ENCODE measurements at places on chromosomes 3 and 15.

DNA sequence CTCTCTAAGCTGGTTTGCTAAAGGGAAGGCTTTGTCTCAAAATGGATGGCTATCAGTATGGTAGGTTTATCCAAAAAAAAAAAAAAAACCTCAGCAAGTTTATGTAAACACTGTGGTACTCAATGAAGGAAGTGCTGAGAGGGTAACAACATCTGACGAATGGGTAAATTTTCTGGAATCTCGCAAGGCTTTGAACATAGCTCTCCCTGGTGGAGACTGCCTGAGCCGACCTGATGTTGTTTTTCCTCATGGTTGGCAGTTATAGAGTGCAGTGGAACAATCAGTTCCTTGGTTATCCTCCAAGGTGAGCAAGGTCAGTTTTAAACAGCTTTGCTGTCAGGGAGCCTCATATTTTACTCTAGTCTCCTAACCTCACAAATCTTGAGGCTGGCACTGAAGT, 94.6 kb downstream of the ZPLD1 start:
- no peak for DNase-seq

- DNase-seq, result no peak
Measured at GRCh38 chr15:90483637-90484036, 46.1 kb upstream of the CRTC3 start.

GRCh38 chr3:32443478-32443877, 51.8 kb downstream of the CMTM7 start:
- no peak for DNase-seq

DNA sequence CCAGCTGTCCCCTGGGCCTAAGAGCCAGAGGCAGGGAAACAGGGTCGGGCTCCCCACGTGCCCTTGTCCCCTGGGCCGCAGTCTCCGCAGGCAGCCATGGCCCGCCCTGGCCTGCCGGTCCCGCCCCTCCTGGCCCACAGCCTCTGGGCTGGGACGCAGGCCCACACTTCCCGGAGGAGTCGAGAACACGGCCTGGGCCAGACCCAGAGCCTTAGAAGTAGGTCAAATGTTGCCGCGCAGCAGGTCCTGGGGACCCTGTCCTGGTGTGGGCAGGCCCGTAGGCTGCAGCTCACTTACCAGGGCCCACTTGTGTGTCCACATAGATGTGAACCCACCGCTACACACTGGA, 4.3 kb upstream of the MYL3 start:
- no peak for DNase-seq

- DNase-seq, result no peak
Measured at GRCh38 chr15:44566155-44566540, 29.2 kb downstream of the EIF3J start.

GRCh38 chr3:156256945-156257344, 136.6 kb downstream of the KCNAB1 start:
- no peak for DNase-seq

DNA sequence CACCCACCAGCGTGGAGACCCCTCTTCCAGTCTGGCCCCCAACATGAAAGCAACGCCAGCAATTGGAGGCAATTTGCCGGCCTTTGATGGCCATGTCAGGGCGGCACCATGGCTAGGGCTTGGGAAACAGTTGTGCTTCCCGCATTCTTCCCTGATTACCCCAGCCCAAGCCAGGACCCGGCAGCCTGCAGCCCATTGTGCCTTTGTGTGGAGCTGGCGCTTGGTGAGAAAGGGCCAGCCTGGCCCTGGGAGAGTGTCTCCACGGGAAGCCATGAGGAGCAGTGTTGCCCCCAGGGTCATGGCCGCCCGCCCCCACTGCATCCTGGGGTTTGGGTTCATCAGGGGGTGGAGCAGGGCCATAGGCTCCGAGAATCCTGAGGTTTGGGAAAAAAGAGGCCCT, 66.0 kb downstream of the DNAJB8 start:
- no peak for DNase-seq

DNA sequence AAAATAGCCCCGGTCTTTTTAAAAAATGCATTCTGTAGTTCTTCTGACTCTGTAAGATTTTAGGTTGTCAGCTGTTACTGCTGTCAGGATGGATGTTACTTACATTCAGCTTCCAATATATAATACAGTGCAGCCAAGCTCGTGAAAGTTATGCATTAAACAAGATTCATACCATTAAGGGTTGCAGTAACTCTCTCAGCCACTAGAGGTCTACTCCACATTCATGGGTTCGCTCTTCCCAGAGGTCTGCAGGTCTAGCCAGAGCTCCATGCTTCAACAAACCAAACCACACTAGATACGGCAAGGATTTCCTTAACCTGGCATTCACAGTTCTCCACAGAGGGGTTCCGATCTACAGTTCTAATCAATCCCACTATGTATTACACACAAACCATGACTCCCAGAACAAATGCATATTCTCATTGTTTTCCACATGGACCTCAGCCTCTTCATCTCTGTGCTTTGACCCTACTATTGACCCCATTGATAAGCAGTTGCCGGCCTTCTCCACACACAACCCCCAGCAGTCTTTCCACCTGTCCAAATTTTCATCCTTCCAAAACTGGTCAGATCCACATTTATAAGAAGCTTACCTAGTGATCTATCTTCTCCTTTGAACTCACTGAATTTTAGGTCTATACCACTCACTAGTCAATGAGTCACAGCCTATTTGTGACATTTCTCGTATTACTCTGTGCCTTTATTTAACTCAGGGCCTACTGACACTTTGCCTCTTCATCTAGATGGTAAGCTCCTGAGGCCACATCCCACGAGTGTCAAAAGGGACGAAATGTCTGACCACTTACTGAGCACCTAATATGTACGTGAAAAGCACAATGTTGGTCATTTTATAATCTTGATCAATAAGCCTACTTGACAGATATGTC, 33.7 kb downstream of the RORA start:
- no peak for DNase-seq

DNA sequence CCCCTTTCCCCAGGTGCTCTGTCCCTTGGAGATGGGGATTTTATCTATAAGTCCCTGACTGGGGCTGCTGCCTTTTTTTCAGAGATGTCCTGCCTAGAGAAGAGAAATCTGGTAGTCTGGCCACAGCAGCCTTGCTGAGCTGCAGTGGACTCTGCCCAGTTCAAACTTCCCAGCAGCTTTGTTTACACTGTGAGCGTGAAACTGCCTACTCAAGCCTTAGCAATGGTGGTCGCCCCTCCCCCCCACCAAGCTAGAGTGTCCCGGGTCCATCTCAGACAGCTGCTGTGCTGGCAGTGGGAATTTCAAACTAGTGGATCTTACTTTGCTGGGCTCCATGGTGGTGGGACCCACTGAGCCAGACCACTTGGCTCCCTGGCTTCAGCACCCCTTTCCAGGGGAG, 38.9 kb downstream of the TMEM266 start:
- DNase-seq, result no peak

- DNase-seq, result no peak
Measured at GRCh38 chr15:89401631-89402517, 67.2 kb upstream of the POLG start.

DNA sequence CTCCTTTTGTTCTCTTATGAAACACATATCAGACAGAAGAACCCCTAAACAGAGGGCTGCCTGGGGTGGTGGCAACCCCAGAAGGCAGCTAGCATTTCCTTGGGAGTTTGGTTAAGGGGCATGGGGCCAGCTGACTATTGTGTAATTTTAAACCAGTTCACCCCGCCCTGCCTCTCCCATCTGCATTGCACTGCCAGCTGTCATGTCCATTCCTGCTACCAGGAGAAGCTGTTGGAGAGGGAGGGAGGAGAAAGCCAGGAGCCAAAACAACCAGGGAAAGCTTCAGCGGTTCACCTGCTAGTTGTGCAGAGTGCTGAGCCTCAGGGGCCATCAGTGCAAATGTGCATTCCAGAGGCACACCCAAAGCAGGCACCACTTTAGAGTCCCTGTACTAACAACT, 47.6 kb upstream of the ATP1B3 start:
- DNase-seq, result no peak

DNA sequence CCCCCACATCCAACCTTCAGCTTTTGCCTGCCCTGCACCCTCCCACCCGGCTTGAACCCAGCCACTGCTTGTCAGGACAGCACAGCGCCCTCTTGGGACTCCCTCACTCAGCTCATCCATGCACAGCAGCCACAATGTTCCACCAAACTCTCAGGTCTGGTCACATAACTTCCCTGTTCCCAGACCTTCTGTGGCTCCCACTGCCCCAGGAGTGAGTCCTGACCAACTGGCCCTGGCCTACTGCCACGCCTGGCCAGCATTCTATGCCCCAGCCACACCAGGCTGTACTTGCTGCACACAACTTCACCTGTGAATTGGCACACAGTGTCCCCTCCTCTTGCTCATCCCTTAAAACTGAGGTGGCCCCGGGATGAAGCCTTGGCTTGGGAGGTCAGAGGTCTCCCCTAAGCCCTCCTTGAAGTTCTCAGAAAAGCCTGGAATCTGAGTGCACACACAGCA, 21.0 kb downstream of the PLXNB1 start:
- DNase-seq, result no peak

- DNase-seq, result no peak
Measured at GRCh38 chr3:12991861-12992281, 81.4 kb downstream of the IQSEC1 start.

GRCh38 chr3:144129536-144130214, 158.1 kb downstream of the DIPK2A start:
- no peak for DNase-seq

- no peak for DNase-seq
Measured at GRCh38 chr3:16883057-16883722, 1.6 kb upstream of the PLCL2 start.

GRCh38 chr15:90035095-90035839, 34.1 kb downstream of the ZNF710 start:
- no peak for DNase-seq

DNA sequence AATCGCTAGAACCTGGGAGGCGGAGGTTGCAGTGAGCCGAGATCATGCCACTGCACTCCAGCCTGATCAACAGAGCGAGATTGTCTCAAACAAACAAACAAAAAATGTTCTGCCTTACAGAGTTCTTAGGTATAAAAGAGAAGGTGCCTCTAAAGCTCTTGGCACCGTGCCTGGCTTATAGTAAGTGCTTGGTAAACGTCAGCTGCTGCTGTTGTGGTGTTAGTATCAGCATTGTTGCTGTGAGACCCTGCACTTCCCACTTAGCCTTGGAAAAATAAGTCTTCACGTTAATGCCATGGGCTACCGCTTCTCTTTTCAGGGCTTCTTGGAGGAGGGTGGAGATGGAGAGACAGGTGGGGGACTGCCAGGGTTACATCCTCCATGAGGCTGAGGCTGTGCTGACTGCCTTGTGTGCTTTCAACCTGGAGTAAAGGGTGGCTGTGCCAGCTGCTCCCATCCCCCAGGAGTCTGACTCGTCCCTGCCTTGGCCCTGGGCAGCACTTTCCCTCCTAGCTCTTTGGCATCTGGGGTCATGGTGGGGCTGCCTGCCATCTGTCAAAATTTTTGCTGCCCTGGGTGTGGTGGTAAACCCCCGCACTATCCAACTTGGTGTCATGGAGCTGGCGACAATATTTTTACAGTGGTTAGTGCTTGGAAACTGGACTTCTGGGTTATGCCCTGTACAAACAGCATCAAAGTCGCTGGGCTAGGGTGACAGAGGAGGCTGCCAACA, 17.8 kb downstream of the FLNB start:
- DNase-seq, result no peak
